ENCODE measurements at places on chromosomes 1 and 21.

- no peak for ATAC-seq
Measured at GRCh38 chr1:226092965-226093364, 30.4 kb downstream of the H3-3A start.

DNA sequence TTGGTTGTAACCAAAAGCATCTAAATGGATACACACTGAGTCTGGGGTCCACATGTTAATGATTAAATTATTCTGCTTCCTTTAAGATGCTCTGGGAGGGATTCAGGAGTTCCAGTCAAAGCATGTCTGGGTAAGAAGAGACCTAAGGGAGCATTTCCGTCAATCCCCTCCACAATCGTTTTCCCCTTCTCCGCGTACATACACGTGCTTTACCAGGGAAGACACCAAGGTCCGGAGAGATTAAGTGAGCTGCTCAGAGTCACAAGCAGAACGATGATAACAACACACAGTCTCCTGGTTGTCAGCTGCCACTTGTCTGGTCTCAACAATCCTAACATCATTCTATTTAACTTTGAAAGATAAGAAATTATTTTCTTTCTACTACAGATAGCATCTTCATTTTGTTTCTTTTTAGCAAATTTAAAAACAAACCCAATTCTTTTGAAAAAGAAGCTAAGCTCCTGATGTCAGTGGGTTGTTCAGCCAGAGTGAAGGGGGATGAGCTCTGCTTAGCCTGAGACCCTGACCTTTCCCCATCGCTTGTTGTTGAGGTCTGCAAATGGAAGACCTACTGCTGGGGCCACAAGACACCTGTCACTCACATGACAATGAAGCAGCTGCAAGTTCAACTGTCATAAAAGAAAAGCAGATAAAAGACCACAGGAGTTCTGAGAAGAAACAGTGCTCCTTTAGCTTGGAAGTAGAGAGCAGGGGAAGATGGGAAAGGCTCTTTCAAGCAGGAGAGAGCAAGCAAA, 4.5 kb downstream of the PAFAH2 start:
- ATAC-seq: no peak

GRCh38 chr21:30329203-30329875, 8.2 kb downstream of the KRTAP27-1 start:
- no peak for ATAC-seq

GRCh38 chr1:91014475-91014874, 7.4 kb downstream of the ZNF644 start:
- no peak for ATAC-seq

DNA sequence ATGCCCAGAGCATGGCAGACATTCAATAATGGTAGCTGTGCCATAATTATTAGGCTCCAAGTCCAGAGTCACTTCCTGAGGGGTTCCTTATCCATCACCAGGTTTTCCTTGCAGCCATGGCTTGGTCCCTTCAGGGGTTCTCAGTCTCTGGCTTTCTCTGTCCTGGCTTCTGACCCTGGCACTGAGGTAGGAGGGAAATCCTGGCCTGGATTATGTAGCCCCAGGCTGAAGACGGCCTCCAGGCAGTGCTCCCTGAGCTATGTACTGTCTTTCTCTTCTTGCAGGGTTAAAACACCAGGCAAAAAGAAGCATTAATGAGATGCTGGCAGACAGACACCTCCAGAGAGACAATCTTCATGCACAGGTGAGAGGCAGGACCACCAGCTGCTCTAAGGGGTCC, 9.5 kb upstream of the PADI3 start:
- ATAC-seq: peak; percentile 86

- no peak for ATAC-seq
Measured at GRCh38 chr1:162299018-162299417, 77.6 kb downstream of the SPATA46 start.

All from SK-N-SH treated with all-trans-retinoic acid at 6 μM for 48 hours (cell line).